ENCODE measurements at places on chromosomes 2 and 18. TPM values are rescaled to one million over a fixed set of nuclear protein-coding genes. Genes with fewer than 3 reads are reported as not detected.
A peak's percentile ranks its signal among the peaks of the same experiment; 100 is the strongest.

The ALKAL2 gene
- 52.9 TPM for total RNA-seq

GRCh38 chr2:218130377-218130776 lies 4.5 kb downstream of the CXCR2 start:
- no peak for DNase-seq

DNA sequence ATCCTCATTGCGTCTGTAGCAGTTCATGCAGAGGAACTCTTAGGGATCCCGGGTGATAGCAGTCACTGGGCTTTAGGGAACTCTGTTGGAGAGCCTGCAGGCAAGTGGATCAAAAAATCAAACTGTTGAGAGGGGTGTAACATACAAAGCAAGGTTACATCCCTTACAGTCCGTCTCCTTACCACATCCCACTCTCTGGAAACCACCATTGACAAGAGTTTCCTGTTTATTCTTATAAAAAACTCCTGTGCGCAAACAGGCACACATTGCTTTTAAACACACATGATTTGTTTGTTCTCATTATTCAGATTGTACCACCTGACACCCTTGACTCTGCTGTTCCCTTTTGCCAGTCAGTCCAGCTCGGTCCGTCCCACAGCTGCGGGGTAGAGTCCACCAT lies 137.7 kb downstream of the LTBP1 start:
- no peak for DNase-seq

- no peak for DNase-seq
These were observed 505.5 kb downstream of the LRRTM4 start for GRCh38 chr2:77016443-77017354.

DNA sequence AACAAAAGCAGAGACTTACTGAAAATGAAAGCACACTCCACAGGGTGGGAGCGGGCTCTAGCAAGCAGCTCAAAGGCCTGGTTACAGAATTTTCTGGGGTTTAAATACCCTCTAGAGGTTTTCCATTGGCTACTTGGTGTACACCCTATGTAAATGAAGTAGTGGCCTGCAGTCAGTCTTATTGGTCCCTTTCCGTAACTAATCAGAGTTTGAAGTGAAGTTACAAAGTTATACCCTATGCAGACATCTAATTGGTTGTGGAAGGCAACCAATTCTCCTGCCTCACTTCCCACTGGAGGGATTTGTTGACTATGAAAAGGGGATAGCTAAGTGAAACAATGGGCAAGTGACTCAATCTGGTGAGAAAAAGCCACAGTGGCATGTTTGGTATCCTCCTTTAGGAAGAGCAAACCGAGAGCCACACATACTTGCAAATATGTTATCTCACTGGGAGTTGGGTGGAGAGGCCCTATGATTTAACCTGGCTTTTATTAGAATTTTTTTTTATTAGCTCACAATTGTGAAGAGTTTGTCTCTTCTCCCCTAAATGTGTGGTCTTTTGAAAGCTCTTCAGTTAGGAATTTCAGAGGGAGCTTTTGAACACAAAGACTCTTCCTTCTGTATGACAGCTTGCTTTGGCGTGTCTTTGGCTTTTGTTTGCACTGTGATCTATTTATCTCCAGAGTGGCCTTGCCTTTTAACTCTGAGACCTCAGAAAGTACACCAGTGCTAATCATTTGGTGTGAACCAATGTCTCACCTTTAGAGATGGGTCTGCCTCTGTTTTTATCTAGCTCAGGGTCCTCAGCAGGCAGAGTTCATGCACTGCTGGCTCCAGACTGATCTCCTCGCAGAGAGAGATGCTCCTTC lies 69.6 kb downstream of the MAP4K4 start:
- DNase-seq, result no peak

GRCh38 chr18:39600894-39601293 lies 2035.3 kb upstream of the CELF4 start:
- no peak for DNase-seq

GRCh38 chr2:221486106-221486505 lies 86.0 kb downstream of the EPHA4 start:
- DNase-seq, result no peak

The ALK gene
- not detected for total RNA-seq

GRCh38 chr2:80863147-80863714 lies 558.7 kb upstream of the LRRTM1 start:
- no peak for DNase-seq

The TACR1 gene
- not detected for total RNA-seq

The NTSR2 gene
- not detected for total RNA-seq

DNA sequence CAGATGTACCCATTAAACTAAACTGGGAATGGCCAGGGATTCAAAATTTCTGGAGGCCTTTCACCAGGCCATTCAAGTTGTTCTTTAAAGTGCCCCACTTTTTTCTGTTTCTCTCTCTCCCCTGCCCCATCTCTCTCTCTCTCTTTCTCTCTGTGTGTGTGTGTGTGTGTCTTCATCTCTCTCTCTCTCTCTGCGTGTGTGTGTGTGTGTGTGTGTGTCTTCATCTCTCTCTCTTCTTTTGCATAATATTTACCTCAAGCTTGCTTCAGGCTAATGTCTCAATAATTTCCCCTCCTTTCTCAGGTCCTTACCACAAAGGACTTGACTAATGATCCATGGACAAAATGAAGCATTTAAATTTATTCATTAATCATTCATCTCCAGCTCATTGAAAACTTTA lies 164.2 kb upstream of the KLHL14 start:
- no peak for DNase-seq

DNA sequence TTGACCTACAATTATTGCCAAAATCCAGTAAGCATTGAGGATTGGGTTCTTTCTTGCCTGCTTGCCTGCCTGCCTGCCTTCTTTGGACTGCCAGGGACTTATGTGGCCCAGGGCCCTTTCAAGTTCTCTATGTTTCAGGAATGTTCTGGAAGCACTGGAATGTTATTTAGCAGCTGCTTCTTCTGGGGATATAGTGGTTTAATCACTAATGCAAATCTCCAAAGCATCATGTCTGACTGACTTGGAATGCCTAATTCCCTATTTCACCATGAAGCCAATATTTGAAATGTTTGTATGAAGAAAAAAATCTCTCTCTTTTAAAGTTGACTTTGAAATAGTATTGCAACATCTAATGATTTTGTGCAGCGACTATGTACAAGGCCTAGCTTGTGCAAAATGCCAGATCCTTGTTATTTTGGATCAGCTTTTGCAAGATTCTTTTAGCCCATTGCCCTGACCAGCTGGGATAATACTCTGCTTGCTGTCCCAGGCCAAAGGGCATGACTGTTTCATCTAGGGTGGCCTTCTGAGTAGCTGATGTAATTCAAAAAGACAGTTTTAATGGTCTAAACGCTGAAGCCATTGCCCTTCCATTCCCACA lies 204.6 kb downstream of the RND3 start:
- DNase-seq, result no peak

DNA sequence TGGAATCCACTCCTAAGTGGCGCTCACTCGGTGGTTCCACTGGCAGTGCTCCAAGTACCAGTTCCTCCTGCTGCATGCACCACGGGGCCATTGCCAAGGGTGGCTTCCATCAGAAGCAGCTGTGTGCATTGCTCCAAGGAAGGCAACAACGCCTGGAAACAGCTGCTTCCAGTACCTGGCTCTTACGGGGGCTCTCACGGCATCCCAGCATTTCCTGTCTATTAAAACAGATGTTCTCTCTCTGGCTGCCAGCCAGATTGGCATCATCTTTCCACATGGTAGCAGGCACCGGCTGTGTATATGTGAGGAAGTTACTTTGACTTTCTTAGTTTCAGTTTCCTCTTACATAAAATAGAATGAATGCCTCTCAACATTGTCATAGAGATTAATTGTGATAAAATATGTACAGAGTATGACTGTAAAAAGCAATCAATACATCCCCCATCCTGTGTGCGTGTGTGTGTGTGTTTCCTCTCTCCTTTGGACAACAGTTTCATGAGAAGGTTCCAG lies 84.9 kb downstream of the CMPK2 start:
- DNase-seq, result no peak

The ARHGAP25 gene
- 0.43 TPM for total RNA-seq

The ELOA2 gene
- total RNA-seq, result not detected

DNA sequence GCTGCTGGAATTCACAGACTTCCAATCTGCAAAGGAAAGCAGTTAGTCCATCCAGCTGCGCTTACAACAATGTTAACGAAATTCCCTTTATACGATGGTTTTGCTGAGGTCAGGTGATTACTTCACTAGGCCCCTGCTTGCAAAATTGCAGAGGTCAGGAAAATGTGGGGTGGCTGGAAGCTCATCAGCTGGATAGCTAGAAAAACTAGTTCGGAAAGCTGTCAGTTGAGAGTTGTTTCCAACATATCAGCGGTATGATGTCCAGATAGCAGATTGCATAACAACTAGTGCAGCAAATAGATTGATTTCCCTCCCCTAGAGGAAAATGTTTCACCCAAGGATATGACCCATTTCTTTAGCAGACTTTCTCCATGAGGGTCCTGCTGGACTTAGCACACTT lies 2021.1 kb upstream of the CELF4 start:
- DNase-seq, result no peak

GRCh38 chr2:64106481-64106880 lies 37.7 kb downstream of the PELI1 start:
- no peak for DNase-seq

The LRATD1 gene
- not detected for total RNA-seq

The SGPP2 gene
- total RNA-seq, result not detected

The MLPH gene
- 22.5 TPM for total RNA-seq

The GCKR gene
- total RNA-seq, result not detected

GRCh38 chr2:163132850-163133249 lies 294.3 kb upstream of the KCNH7 start:
- no peak for DNase-seq

The C2orf80 gene
- not detected for total RNA-seq

- DNase-seq, result no peak
These were observed 19.8 kb downstream of the PIK3C3 start for GRCh38 chr18:41974796-41975201.

DNA sequence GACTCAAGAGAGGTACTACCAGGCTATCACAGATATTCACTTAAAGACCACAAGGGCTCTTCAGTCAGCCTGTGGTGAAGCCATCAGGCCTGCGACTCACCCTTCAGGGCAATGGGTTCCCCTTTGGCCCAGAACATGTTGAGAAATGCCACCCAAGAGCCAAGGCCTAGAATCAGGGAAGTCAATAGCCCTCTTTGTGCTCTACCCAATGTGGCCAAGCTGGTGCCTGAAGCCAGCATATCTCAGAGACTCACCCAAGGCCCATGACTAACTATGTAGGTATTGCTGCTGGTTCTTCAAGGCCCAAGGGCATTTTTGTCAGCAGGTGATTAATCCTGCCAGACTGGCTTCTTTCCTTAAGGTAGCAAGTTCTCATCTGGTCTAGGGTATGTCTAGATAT lies 338.9 kb upstream of the SETBP1 start:
- DNase-seq, result no peak

The SLC66A3 gene
- 23.3 TPM for total RNA-seq

GRCh38 chr2:152176113-152176714 lies 651 bp upstream of the STAM2 start:
- no peak for DNase-seq

DNA sequence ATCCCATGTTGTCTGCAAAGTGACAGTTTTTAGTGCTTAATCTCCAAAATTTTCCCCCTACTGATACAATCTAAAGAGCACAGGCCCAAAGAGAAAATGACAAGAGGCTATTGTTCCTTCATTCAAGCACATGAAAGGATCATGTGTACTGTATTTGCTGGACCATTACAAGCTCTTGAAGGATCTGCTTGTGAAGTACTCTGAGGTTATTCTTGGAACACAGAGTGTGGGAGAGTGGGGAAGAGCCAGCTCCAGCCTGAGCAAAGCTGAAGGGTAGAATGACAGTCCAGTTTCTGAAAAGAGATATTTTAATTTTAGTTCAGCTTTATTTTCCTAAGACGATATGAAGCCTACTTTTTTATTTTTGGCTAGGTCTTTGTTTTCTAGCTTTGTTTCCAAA lies 112.2 kb downstream of the GALNT3 start:
- no peak for DNase-seq

The AFTPH gene
- 16.9 TPM for total RNA-seq

DNA sequence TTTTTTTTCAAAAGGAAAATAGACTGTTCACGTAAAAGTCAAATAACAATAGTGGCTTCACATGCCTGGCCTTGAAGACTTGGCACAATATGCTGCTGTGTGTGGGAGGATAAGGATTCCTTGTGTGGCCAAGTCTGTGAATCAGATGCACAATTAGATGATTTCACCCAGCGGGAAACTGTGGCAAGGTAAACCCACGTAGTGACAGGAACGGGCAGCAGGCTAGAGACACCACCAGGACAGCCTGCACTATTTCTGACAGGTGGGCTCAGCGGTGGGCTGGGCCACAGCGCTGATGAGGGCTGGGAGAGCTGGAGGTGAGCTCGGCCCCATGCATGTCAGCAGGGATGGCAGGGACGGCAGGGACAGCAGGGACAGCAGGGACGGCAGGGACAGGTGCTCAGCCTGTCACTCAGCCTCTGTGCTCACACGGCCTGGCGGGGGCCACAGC lies 21.6 kb downstream of the SNORC start:
- peak; percentile 72 for DNase-seq

The KLHL29 gene
- total RNA-seq, result 5.0 TPM

DNA sequence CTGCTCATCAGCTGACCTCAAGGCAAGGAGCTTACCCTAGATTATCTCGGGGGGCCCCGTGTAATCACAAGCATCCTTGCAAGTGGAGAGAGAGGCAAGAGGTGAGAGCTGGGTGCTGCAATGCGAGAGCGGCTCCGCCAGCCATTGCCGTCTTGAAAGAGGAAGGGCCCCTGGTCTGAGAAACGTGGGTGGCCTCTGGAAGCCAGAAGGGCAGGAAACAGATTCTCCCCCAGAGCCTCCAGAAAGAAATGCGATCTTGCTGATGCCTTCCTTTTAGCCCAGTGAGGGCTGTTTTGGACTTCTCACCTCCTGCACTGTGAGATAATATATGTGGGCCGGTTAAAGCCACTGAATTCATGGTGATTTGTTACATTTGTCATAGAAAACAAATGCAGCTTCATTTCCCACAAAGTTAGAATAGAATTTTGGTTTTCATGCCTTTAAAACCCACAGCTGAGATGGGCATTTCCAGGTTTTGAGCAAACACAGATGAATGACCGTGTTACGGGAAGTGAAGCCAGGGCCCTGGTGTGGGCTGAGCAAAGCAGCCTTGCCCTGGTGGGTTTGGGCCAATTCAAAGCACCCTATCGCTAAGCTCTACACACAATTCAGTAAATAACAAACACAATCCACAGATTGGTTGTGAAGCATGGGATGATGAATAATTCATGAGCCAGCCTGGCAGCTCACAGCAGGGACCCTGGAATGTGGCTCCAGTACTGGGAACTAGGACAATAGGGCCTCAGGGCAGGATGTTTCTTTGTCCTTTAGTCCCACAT lies 319.9 kb upstream of the HS6ST1 start:
- peak; percentile 90 for DNase-seq

- DNase-seq, result no peak
These were observed 220.9 kb downstream of the ATAD2B start for GRCh38 chr2:23705771-23706612.

GRCh38 chr18:30406728-30407127 lies 635.8 kb downstream of the DSC3 start:
- no peak for DNase-seq

- DNase-seq, result peak; percentile 84
These were observed at the start of gene DLX1 for GRCh38 chr2:172085460-172086159. TSS of gene DLX1 (plus strand) at chr2:172085507. CDS start at chr2:172085678, 171 bp downstream.

GRCh38 chr2:32715391-32715841 lies 87.6 kb downstream of the TTC27 start:
- DNase-seq, result no peak

- DNase-seq, result no peak
These were observed 152.8 kb downstream of the BCL11A start for GRCh38 chr2:60400462-60401246.

GRCh38 chr2:239329284-239329971 lies 71.4 kb downstream of the HDAC4 start:
- DNase-seq, result peak; percentile 65

Measured in osteocyte (in vitro differentiated cells).